ENCODE measurements at places on chromosomes 6 and 20.
A peak's percentile ranks its signal among the peaks of the same experiment; 100 is the strongest.

DNA sequence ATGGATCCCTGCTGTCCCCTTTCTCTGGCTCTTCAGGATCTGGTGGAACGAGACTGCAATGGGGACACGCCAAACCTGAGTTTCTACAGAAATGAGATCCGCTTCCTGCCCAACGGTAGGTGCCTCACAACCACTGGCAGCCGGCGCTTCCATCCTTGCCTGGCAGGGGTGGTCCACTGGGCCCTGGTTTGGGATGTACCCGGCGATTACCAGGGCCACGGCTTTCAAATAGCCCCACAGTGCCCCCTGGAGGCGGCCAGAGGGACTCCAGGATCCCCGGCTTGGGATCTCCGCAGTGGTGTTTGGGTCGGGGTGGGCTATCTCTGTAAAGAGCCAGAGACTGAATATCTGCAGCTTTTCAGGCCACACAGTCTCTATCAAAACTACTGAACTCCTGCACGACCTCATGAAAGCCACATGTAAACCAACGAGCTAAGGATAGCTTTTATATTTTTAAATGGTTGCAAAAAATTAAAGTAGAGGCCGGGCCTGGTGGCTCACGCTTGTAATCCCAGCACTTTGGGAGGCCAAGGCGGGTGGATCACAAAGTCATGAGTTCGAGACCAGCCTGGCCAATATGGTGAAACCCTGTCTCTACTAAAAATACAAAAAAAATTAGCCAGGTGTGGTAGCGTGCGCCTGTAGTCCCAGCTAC is 3.7 kb downstream of the OGFR start:
- DNase-seq, result peak; percentile 83
- H3K4me1 ChIP-seq, result no peaks in the 10 kb centered on the region
- no peak overlapping the region for H3K27ac ChIP-seq
- H3K27me3 ChIP-seq, result peaks cover 14% of the 10 kb centered on the region

DNA sequence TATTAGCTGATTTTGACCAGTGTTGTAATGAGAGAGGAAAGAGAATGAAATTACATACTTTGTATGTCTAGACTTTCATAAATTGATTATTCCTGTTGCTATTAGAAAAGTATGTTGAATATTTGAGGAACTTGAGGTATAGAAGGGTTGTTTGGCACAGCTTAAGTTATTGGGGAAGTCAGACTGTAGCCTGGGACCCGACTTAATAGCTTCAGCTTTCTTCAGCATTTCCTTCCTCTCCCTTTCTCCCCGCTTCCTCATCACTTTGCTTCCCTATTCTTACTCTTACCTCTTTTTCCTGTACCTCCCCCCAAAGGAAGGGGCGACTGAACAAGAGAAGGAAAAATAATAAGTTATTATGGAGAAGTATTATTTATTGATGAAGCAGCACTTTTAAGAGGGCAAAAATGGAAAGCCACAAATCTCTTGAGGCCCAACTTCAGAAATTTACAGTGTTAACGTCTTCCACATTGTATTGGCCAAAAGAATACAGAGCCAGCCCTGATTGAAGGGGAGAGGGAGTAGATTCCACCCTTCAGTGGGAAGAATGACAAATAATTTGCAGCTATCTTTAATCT is 7.4 kb downstream of the SENP6 start:
- H3K4me1 ChIP-seq, result peaks cover 86% of the 10 kb centered on the region
- peaks cover 23% of the 10 kb centered on the region for H3K36me3 ChIP-seq
- peaks cover 3% of the 10 kb centered on the region for H3K27me3 ChIP-seq

- DNase-seq, result peak; percentile 65
- H3K4me1 ChIP-seq, result no peaks in the 10 kb centered on the region
- no peak overlapping the region for H3K27ac ChIP-seq
- no peaks in the 10 kb centered on the region for H3K36me3 ChIP-seq
- H3K27me3 ChIP-seq, result peaks cover 2% of the 10 kb centered on the region
- no peak overlapping the region for H3K4me3 ChIP-seq
Measured at GRCh38 chr6:83055366-83055964, 10.2 kb downstream of the UBE3D start.

DNA sequence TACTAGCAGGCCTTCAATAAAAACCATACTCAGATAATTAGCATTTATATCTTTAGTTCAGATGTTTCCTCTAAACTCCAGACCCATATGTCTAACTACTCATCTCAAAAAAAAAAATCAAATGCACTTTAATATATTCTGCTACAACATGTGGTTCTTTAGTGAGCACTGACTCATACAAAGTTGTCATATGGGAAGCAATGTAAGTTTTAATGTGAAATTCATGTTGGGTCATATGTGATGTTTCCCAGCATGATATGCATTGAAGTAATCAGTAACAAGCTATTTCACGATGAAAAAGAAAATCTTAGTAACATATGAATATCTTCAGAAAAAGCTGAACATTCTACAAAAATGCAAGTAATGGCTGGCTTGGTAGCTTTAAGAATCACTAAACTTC is 859.7 kb upstream of the ADGRB3 start:
- H3K27me3 ChIP-seq, result no peaks in the 10 kb centered on the region
- no peak for DNase-seq
- H3K36me3 ChIP-seq, result no peaks in the 10 kb centered on the region
- H3K27ac ChIP-seq, result no peak overlapping the region
